ENCODE measurements at places on chromosomes 7 and 10.

GRCh38 chr7:98213296-98213887, 2.2 kb downstream of the BHLHA15 start:
- DNase-seq, result no peak

DNA sequence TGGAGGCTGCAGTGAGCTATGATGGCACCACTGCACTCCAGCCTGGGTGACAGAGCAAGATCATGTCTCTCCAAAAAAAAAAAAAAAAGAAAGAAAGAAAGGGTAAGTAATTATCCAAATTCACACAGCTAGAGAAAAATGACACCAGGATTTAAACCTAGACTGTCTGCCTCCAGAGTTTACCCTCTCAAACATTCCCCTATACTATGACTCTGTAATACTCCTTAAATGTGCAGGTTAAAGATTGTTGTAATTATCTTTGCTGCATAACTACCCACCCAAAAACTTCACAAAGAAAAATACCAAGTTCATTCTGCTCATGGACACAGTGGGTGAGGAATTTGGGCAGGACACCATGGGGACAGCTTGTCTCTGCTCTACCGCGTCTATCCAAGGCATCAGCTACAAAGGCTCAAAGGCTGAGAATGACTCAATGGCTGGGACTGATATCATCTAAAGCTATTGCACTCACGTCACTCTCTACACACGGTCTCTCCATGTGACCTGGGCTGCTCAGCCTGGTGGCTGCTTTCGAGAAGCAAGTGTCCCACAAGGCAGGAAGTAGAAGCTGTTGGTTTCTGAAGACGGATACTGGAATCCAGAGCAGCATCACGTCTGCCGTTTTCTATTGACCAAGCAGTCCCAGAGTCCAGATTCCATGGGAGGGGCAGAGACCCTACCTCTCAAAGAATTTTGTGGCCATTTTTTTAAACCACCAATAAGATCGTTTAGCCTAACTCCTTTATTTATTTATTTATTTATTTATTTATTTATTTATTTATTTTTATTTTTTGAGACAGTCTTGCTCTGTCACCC, 185.7 kb upstream of the AUTS2 start:
- DNase-seq, result no peak

DNA sequence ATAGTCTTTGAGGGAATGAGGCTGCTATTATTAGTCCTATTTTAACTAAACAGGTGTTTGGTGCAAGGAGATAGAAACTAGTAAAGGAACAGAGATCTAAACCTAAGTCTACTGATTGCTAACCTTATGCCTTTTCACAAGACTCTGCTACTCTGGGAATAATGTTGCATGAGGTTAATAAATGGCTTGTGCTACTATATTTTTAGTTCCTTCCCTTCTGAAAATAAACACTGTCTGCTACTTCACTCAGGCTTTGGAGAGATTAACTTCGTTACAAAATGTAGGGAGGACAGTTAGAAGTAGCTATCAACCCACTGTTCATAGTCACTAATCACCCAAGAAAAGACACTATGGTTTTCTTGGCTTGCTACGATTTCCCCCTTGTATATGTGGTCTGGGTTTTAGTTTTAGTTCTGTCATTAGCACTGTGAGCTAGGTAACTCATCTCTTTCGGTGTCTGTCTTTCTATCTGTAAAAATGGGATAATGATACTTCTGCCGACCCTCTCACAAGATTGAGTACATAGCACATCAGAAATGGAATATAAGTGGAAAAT, 296.2 kb downstream of the LRRTM3 start:
- DNase-seq, result no peak

- DNase-seq, result no peak
Measured at GRCh38 chr10:48353246-48353645, 46.8 kb downstream of the MAPK8 start.
